ENCODE measurements at places on chromosomes 1 and 21.
A peak's percentile ranks its signal among the peaks of the same experiment; 100 is the strongest.

GRCh38 chr21:41892726-41893125, 13.6 kb upstream of the PRDM15 start:
- no peak for DNase-seq

DNA sequence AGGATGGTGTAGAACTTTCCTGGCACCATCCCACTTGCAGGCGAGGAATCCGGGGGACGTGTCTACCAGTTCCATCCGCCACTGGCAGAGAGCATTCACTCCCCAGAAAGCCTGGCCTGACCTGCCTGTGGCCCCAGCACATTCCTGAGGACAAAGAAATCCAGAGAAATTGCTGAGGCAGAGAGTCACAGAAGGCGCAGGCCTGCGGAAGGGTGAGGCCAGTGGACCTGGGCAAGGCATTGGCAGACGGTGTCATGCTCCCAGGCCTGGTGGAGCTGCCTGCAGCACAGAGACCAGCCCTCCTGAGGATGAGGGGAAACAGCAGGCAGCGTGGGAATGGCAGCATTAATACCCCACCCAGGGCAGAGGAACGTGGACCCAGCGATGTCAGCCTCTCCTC, 81.2 kb upstream of the F3 start:
- no peak for DNase-seq

DNA sequence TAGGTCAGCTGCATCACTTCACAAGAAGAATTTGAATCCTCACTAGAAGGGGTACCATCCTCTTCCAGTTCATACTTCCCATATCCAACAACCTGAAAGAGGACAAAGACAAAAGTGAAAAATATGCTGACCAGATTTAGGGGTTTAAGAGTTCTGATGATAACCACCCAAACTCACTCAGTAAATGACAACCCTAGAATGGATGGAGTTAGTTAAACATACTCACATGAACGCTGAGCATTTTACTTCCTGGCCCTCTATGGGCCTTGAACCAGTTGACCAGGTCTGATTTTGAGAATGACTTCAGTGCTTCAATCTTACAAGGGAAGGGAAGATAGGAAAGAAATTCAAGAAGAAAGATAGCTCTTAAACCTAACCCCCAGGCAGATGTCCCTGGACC, 89.2 kb downstream of the NRDC start:
- DNase-seq: no peak

- DNase-seq: no peak
Observed at GRCh38 chr1:229582011-229582694, 23.6 kb upstream of the ABCB10 start.

GRCh38 chr1:21295002-21295401, 4.7 kb upstream of the ECE1 start:
- peak; percentile 34 for DNase-seq

DNA sequence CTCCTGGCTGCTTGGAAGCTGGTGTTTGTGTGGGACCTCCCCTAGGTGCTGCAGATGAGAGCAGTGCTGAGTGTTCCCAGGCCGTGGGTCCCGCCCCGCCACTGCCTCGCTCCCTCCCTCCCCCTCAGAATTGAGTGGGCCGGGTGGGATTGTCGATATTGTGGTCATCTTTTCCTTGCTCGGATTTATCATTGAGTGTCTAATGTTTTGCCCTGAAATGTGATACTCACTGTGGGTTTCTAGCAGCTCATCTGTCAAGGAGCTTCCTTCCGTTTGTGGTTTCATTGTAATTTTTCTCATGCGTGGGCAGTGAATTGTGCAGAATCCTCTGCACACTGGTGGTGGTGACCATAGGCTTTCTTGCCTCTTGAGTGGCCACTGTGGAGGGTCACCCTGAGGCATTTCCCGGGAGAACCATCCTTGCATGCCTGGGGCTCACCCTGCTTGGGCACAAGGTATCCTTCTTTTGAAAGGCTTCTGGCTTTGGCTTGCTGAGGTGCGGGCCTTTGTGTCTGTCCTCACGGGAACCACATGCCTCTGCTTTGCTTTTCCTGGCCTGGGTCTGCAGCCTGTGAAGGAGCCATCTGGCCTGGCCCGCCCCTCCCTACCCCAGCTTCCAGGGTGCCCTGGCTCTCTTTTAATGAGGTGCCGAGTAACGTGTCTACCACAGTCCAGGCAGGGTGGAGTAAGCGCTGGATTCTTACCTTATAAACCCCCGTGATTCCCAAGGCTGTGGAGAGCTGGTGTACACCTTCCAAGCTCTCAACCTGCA, 25.6 kb downstream of the SLX9 start:
- no peak for DNase-seq

DNA sequence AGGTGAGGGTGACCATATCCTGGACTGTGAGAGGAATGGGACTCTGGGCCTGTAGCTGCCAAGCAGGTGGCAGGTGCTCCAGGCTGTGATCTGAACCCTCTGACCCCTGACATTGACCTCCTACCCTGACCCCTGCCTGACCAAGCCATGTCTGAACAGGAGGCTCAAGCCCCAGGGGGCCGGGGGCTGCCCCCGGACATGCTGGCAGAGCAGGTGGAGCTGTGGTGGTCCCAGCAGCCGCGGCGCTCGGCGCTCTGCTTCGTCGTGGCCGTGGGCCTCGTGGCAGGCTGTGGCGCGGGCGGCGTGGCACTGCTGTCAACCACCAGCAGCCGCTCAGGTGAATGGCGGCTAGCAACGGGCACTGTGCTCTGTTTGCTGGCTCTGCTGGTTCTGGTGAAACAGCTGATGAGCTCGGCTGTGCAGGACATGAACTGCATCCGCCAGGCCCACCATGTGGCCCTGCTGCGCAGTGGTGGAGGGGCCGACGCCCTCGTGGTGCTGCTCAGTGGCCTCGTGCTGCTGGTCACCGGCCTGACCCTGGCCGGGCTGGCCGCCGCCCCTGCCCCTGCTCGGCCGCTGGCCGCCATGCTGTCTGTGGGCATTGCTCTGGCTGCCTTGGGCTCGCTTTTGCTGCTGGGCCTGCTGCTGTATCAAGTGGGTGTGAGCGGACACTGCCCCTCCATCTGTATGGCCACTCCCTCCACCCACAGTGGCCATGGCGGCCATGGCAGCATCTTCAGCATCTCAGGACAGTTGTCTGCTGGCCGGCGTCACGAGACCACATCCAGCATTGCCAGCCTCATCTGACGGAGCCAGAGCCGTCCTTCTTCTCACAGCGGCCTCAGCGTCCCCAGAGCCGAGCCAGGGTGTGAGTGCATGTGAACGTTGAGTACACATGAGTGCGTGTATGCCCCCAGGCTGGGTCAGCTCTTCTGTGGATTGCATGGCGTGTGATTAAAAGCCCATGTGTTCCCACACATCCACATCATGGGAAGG, 3.1 kb downstream of the TMEM125 start:
- DNase-seq: no peak

DNA sequence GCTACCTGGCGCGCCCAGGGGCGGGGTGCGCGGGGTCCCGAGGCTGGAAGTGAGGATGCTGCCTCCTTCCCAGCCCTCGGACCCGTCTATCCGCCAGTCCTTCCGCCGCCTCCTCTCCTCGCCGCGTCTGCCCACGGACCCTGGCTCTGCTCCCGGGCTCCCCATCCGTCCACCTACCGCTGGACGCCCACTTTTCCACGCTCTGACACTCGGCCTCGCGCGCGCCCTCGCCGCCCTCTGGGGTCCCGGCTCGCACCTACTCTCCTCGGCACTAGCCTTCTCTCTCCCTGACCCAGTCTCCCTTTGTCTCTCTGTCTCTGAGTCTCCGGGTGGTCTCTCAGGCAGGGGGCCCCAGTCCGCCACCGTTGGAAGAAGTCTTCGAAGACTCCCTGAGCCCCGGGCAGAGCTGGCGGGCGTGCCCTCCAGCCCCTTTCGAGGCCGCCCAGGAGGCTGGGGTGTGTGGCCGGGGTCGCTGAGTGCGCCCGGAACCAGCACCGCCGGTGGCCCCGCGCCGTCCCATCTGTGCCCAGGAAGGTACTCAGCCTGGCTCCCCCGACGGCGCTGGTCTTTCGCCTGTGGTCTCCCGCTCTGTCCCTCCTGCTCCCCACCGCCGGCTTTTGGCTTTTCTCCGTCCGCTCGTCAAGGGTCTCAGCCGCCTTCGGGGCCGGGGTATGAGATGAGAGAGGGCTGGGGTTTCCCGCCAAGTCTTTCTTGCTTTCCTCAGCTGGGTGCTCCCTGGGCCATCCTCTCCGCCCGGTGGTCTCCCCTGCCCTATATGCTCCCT, 610 bp downstream of the DRAXIN start:
- DNase-seq: no peak

- DNase-seq: no peak
Observed at GRCh38 chr1:234780112-234780511, 170.1 kb upstream of the IRF2BP2 start.

GRCh38 chr1:43776043-43776761, 68.9 kb downstream of the ST3GAL3 start:
- DNase-seq: no peak

- peak; percentile 13 for DNase-seq
Observed at GRCh38 chr1:58649555-58649954, 50.3 kb downstream of the MYSM1 start.

DNA sequence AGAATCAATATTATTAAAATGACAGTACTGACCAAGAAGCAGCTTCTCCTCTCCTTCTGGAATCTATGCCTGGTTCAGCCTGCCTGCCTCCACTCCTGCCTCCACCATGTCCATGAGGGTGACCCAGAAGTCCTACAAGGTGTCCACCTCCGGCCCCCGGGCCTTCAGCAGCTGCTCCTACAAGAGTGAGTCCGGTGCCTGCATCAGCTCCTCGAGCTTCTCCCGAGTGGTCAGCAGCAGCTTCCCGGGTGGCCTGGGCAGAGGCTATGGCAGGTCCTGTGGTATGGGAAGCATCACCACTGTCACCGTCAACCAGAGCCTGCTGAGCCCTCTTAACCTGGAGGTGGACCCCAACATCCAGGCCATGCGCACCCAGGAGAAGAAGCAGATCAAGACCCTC, 822.4 kb upstream of the NEGR1 start:
- DNase-seq: peak; percentile 0

DNA sequence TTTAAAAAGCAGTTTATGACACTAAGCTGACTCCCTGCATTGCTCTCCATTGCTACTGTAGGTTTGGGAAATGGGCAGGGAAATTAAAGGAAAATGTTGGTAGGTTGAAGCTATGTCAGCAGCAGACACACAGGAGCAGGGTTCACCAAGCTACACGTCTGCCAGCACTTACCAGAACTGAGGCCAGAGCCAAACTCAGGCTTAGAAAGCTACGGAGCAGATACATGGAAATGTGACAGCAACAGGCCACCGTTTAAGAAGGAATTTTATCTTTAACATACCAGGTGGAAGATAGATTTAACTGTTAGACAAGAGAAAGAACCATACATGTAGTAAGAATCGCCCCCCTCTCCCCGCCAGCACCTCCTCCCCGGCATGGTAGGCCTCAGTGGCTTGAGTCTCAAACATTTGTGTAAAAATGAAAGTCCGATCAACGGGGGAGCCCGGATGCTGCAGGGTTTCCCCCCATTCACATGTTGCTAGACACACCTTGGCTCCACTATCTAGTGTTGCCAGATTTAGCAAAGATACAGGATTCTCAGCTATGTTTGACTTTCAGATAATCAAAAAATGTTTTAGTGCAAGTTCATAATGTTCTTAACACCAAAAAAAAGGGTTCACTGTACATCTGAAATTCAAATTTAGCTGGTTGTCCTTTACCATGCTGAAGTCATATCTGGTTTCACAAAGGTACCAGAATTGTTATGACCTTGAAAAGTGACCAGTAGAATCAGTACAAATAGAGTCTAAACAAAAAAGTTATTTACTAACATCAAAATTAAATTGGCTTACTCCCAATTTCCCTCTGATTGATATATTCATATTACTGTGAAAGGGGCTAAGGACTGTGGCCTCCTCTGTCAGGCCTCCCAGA, 6.7 kb downstream of the OR2T11 start:
- DNase-seq: no peak

DNA sequence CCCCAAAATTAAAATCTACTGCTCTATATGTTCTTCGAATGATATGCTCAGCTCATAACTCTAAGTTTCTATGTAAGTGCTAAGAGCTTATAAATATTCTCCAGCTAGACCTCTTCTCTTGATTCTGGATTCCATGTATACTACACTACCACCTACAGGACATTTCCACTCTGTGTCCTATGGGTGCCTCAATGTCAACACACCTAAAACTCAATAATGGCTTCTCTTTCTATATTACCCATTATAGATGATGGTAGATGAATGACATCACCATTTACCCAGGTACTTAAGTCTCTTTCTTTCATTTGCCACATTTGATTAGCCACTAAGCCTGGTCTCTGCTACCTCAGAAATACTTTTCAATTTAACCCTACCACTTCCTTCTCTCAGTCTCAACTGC, 41.3 kb downstream of the TBX19 start:
- DNase-seq: no peak

GRCh38 chr1:226680653-226681052, 58.4 kb downstream of the ITPKB start:
- no peak for DNase-seq
